Spinal cord (tissue), 10 donors: ENCODE measurements at places on chromosomes 6 and 20. TPM values are rescaled to one million over a fixed set of nuclear protein-coding genes. Genes with fewer than 3 reads are reported as not detected.

The TRPC4AP gene
- total RNA-seq, result 56.3 TPM

The PHF3 gene
- total RNA-seq, result 88.7 TPM

The IRF4 gene
- 1.0 TPM for total RNA-seq

The FNDC1 gene
- total RNA-seq, result 49.0 TPM

The CTAGE9 gene
- not detected for total RNA-seq

The GNAS-AS1 gene
- 0.30 TPM for total RNA-seq

The DACT2 gene
- 11.7 TPM for total RNA-seq

The PPP1R16B gene
- total RNA-seq, result 28.6 TPM

The PGC gene
- not detected for total RNA-seq
